Astrocyte of the cerebellum (primary cell): ENCODE measurements at places on chromosomes 13 and 19.

GRCh38 chr13:97194479-97194878 lies 27.7 kb upstream of the MBNL2 start:
- peak; percentile 3 for DNase-seq

DNA sequence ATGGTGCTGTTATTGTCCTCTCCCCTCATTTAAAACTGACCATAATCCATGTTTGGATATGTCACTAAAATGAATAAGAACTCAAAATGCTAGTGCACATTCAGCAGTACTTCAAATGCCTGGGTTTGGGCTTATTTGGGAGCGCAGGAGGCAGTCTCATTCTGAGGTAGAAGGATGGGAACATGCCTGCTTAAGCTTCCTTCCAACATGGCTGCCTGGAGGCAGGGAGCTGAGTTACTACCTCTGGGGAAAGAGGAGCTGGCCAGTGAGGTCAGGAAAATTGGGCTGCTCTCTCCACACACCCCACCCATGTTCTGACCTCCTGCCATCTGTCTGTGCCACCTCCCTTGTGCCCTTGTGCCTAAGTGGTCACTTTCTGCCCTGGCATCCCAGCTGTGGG lies 85.7 kb downstream of the PTPRS start:
- no peak for DNase-seq

DNA sequence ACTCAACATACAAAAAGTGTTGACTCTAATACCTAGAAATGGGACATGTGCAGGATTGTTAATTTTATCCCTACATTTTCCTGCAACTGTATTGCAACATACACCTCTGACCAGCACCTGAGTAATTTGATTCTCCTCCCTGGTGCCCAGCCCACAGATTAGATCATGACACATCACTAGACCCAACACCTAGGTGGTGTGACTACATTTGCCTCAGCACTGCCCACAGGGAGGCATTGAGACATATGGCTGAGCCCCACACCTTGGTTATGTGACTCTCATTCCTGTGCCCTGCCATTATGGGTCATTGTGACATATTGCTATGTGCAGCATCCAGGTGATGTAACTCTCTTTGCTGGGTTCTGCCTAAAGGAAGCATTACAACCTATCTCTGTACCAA lies 13.2 kb upstream of the ZNF254 start:
- no peak for DNase-seq

DNA sequence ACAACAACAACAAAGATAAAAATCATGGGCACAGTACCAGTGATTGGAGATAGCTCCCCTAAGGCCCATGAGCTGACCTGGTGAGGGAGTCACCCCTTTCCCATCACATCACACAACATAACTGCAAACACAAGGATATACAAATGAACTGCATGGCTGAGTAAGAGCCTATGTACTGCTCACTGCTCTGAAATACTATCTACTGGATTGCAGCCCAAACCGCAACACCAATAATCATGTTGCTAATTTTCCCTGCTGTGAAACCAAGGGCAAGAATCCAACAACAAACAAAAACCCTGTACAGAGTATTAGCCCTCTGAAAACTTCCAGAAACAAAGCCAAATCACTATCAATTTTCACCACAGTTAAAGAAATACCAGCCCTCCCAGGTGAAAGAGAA lies 1893.2 kb downstream of the PCDH9 start:
- DNase-seq = peak; percentile 92

DNA sequence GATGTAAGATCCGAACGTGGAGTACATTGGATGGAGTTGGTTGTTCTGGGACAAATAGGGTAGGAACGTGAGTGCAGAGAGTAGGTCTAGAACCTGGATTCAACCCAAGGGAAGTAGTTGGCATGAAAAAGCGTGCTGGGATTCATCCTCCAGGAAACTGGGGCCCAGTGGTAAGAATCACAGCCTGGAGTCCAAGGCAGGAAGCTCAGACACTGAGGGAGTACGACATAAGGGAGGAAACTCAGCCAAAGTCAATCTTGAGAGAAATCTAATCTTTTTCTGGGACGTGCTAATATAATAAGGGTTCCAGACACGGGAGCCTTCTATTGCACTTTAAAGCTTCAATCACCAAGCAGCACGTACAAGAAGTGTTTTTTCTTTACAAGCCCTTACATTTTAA lies 46.4 kb downstream of the DLEU7 start:
- DNase-seq = no peak

DNA sequence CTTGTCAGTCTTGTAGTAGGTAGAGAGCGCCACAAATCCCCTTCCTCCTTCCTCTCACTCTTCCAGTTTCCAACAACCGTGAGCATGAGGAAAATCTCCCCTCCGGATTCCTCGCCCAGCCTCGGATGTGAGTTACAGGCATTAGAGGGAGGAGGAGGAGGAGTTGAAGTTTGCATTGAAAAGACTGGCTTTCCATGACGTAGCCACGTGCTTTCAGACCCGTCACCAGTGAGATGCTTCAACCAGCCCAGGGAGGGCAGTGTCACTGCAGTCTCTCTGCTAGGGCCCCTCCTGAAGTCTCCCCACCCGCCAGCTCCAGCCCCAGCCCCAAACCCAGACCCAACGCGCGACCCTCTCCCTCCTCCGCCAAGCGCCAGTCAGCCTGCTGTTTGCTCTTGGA lies 442 bp upstream of the FGF14 start:
- no peak for DNase-seq

GRCh38 chr19:709965-710571 lies 1.3 kb downstream of the PALM start:
- DNase-seq = no peak

- no peak for DNase-seq
These were observed 36.7 kb downstream of the EFNA2 start for GRCh38 chr19:1322198-1322981.

GRCh38 chr13:99331881-99332293 lies 24.7 kb upstream of the GPR183 start:
- DNase-seq = no peak

DNA sequence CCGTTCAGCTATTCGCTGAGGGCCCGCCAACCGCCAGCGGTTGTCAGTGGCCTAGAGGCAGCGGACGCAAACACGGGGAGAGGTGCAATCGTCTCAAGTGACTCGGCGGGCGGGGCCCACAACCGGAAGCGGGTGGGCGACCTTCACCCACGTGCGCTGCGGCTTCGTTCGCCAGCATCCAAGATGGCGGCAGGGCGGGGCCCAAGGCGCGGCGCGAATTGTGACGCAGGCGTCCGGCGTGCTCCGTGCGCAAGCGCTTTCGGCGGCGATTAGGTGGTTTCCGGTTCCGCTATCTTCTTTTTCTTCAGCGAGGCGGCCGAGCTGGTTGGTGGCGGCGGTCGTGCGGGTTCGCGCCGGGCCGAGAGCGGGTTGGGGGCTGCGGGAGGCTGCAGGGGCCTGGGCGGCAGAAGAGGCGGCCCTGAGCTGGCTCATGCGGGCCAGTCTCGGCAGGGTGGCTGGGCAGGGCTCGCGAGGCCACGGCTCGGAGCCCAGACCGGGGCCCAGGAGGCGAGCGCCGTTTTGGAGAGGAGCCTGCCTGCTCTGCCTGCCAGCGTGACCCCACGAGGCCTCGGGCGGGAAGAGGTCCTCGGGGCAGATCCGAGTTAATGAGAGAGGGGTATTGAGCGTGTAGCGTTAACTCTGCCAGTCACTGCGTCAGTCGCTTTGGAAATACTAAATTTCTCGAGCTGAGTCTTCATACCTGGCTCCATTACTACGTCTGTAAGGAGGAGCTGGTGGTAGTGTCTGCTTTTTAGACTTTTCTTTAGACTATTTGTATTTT lies at the start of gene UBA52:
UBA52 (plus strand) TSS at position 294 of the 781 bp plus-strand sequence. CDS start 1,444 bp downstream, outside the sequence.
- peak; percentile 90 for DNase-seq

- DNase-seq = no peak
These were observed 429 bp upstream of the ZNF225 start for GRCh38 chr19:44112802-44113137.

DNA sequence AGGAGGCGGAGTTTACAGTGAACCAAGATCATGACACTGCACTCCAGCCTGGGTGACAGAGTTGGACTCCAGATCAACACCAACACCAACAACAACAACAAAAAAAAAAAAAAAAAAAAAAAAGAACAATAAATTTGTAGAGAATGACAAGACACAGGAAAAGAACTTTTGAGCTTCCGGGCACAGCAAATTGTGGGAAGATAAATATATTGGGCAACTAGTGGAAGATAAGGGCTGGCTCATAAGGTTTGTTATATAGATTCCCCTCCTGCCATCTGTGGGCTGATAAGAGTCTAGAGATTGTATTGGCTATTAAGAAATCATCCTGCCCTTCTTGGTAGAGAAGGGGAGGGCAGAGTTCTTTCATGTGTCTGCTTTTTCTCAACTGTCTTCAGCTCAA lies 33.1 kb upstream of the CYP2S1 start:
- DNase-seq = no peak

- no peak for DNase-seq
These were observed 59.7 kb upstream of the UBL3 start for GRCh38 chr13:29909975-29910674.

- DNase-seq = no peak
These were observed 108.3 kb upstream of the FRY start for GRCh38 chr13:31923134-31923763.

GRCh38 chr19:2048104-2048958 lies 2.7 kb downstream of the MKNK2 start:
- DNase-seq = no peak

DNA sequence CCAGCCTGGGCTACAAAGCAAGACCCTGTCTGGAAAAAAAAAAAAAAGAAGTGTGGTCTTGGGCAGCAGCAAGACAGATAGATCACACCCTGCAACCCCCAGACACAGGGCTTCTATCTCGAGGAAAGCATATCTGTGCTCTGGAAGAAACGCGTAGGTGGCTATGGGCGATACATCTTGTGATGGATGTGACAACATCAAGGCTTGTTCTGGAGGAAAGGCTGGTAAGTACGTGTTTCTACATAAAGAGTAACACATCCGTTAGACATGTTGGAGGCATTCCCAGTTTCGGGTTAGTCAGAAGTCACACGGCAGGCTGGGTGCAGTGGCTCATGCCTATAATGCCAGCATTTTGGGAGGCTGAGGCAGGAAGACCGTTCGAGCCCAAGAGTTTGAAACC lies 6.6 kb upstream of the DHDH start:
- peak; percentile 82 for DNase-seq

DNA sequence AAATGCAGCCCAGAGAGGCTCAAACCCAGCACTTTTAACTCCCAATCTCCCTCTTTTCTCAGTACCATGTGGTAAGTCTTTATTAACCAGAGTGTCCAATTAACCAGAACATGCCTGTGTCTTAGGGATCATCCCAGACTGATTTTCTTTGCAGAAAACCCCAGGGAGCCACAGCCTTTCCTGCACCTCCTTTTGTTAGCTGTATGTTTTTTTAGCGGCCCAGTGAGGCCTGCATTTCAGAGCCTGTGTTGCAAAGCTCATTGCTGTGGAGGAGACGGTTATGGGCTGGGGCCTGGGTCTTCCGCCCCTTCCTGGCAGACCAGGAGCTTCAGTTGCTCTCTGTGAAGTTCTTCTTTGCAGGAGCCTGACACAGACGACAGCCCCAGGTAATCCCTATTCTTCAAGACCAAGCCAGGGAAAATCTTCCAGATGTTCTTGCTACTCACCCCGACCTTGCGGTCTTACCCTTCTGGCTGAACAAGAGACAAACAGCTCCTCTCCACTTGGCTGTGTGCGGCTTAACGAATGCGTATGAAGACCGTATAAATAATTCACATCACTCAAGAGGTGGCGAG lies 70.7 kb upstream of the TSHZ3 start:
- no peak for DNase-seq

- no peak for DNase-seq
These were observed 14.6 kb upstream of the DNMT1 start for GRCh38 chr19:10209315-10209714.

- peak; percentile 77 for DNase-seq
These were observed 582 bp upstream of the PTPRH start for GRCh38 chr19:55209693-55210472.

- no peak for DNase-seq
These were observed 13.1 kb downstream of the MAST3 start for GRCh38 chr19:18110609-18111232.

GRCh38 chr19:14167576-14168138 lies 31.3 kb upstream of the ASF1B start:
- DNase-seq = no peak

GRCh38 chr13:97549201-97549600 lies 115.2 kb downstream of the RAP2A start:
- DNase-seq = no peak

GRCh38 chr13:50444726-50445125 lies 398.8 kb downstream of the DLEU7 start:
- peak; percentile 42 for DNase-seq

DNA sequence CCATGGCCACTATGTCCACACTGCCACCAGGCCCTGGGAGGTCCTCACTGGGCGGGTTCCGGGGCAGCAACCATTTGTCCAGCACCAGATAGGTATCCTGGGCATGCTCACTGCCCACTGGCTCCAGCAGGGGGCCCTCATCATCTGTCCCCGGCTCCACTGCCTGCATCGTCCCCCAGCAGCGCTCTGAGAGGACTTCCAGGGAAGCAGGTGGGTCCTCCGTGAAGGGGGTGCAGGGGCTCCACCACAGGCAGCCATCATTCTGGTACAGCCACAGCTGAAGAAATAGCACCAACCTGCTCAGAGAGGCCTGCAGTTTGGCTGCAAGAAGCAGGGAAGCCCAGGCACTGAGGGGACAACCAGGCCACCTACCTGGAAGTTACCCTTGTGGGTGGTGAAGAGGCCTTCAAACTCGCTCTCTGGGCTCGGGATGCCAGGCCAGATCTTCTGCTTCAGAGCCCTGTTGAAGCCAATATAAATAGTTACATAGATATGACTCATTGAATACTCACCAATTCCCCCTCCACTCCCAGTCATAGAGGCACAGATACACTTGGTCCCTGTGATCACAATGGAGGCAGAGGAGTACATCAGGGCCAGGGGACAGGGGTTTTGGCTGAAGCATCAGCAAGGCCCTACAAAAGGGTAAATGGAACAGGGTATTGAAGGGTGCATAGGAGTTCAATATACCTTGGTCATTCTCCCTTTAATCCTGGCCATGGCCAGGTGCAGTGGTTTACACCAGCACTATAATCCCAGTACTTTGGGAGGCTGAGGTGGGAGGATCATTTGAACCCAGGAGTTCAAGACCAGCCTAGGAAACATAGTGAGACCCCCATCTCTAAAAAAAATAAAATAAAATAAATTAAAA lies 4.1 kb downstream of the SWSAP1 start:
- no peak for DNase-seq

DNA sequence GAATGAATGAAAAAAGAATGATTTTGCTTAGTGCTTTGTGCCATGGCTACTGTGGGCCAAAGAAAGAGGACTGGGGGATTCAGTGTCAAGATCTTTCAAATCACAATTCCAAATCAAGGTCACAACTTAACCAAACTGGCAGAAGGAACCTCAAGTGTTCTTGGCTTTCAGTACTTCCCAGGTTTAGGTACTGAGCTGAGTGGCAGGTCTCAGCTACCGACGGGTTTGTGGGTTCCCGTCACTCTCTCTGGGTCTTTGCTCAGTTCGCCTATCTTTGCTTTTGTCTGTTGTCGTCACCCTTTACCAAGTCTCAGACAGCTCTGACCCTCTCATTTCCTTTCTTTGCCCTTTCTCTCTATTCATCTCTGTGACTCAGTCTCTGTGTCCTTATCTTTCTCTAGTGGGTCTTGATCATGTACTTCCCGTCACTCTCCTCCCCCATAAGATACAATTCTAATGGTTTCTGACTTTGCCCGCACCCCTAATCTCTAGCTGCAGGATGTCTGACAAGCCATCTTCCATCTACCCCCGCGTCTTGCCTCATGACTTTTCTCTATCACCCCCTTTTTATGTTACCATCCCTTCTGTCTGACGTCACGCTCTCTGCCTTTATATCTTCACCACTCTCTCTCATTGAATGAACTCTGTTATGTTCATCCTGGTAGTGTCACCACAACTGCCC lies 33.3 kb upstream of the LRRC4B start:
- no peak for DNase-seq
